Nephron progenitor cell (in vitro differentiated cells): ENCODE measurements at places on chromosomes 5 and 9.
A peak's percentile ranks its signal among the peaks of the same experiment; 100 is the strongest.

GRCh38 chr9:111920531-111920930 is 23.9 kb downstream of the UGCG start:
- H3K27me3 ChIP-seq = no peaks in the 10 kb centered on the region
- no peak for DNase-seq
- H3K36me3 ChIP-seq = peaks cover 42% of the 10 kb centered on the region
- no peak overlapping the region for H3K4me3 ChIP-seq
- peak overlapping the region; percentile 57 for H3K27ac ChIP-seq

- H3K27me3 ChIP-seq = no peaks in the 10 kb centered on the region
- no peaks in the 10 kb centered on the region for H3K36me3 ChIP-seq
- no peak overlapping the region for H3K27ac ChIP-seq
These were observed 179.3 kb downstream of the ALDH1A1 start for GRCh38 chr9:72773570-72773969.

DNA sequence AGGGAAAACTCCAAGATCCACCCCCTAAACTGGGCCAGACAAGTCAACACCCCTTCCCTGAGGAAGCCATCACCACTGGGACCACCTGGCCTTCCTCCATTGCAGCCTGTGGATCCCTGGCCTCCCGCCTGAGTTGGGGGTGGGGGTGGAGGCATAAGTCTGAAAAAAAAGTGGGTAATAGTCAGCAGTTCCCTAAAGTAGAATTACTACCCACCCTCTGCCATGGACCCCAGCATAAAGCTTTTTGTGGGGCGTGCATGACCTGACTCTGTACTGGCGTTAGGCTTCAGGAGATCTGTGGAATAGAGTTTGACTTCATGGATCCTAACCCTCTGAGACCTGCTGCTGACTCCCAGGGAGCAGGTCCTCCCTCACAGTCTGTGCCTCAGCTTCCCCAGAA is 2.0 kb upstream of the CXXC5 start:
- peaks cover 12% of the 10 kb centered on the region for H3K27me3 ChIP-seq
- DNase-seq = no peak
- H3K27ac ChIP-seq = no peak overlapping the region
- H3K4me1 ChIP-seq = peaks cover 66% of the 10 kb centered on the region
- H3K36me3 ChIP-seq = no peaks in the 10 kb centered on the region

GRCh38 chr5:94693043-94693822 is 74.8 kb downstream of the SLF1 start:
- no peak overlapping the region for H3K27ac ChIP-seq
- no peak for DNase-seq
- H3K27me3 ChIP-seq = no peaks in the 10 kb centered on the region
- H3K4me1 ChIP-seq = peaks cover 31% of the 10 kb centered on the region
- H3K36me3 ChIP-seq = no peaks in the 10 kb centered on the region

DNA sequence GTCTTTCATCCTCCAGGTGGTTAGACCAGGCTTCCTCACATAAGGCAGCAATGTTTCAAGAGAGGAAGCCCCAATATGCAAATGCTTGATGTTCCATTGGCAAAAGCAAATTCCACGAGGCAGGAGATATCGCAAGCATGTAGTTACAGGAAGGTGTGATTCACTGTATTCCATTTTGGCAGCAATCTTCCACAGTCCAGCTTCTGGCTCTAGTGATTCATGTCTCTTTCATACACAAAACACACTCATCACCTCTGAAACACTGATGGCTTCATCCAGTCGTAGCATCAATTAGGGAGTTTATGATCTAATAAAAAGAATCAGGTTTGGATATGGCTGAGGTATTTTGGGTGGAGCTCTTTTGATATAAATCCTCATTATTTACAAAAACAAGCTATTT is 552.2 kb upstream of the RIOK2 start:
- no peak overlapping the region for H3K27ac ChIP-seq
- no peak overlapping the region for H3K4me3 ChIP-seq
- peaks cover 6% of the 10 kb centered on the region for H3K27me3 ChIP-seq
- no peaks in the 10 kb centered on the region for H3K4me1 ChIP-seq

DNA sequence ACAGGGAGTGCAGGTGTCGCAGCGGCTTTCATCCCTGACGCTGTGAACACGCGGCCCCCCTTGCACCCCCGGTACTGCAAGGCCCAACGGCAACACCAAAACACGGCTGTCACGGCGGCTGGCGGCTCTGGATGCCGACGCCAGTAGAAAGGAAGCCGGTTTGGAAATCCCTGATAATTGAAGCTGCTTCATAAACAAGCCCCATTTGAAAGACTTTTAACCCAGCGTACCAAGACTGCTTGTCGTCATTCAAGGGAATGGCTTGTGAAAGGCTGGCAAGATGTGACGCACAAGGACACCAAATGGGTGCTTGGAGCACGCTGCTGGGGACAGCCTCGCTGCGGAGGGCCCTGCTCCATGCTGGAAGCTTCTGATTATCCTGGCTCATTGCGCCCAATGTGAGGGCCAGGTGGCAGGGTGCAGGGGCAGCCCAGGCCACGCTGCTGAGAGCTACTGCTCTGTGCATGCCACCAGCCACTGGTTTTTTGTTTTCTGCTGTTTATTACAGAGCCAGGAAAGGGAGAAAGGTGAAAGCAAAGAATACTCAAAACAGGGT is 63.1 kb downstream of the GTF3C4 start:
- no peak overlapping the region for H3K4me3 ChIP-seq
- no peak for DNase-seq
- peaks cover 13% of the 10 kb centered on the region for H3K27me3 ChIP-seq
- no peaks in the 10 kb centered on the region for H3K36me3 ChIP-seq

DNA sequence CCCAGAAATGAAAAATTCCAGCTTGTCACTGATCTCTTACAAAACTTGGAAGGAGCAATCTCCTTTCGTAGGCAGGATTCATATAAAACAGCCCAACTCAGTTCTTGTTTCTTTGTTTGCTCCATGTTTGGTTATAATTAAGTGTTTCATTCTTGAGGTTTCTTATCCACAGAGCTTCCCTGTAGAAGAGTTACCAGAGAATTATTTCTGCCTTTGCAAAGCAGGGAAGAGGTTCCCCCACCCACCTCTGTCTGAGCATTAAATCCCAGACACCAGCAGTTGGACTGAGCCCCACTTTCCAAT is 34.1 kb upstream of the RAI14 start:
- H3K4me1 ChIP-seq = peaks cover 12% of the 10 kb centered on the region
- H3K27ac ChIP-seq = no peak overlapping the region
- no peaks in the 10 kb centered on the region for H3K27me3 ChIP-seq
- no peak overlapping the region for H3K4me3 ChIP-seq
- DNase-seq = no peak

GRCh38 chr9:35680331-35681105 is 6.8 kb downstream of the CA9 start:
- DNase-seq = no peak
- peak overlapping the region; percentile 29 for H3K27ac ChIP-seq
- peaks cover 7% of the 10 kb centered on the region for H3K27me3 ChIP-seq
- H3K4me3 ChIP-seq = no peak overlapping the region
- peaks cover 35% of the 10 kb centered on the region for H3K36me3 ChIP-seq

DNA sequence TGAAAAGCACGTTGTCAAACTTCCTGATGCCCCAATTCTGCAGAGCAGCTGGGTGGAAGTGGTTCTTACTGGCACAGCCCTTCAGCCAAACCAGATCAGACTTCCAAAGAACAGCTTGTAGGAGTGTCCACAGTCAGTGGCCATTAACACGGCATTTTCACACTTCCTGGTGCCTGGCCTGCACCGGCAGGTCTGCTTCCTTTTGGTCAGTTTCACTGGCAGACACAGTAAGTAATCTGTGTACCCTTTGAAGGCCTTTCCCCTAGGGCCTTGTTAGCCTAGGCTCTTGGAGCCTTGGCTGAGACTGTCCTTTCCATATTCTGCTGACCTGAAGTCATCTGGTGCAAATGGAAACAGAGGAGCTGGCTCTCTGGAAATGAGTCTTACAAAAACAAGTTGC is 297.5 kb upstream of the TNC start:
- H3K27me3 ChIP-seq = peaks cover 4% of the 10 kb centered on the region
- no peak for DNase-seq
- peaks cover 13% of the 10 kb centered on the region for H3K36me3 ChIP-seq
- H3K4me3 ChIP-seq = no peak overlapping the region
- H3K27ac ChIP-seq = no peak overlapping the region
- H3K4me1 ChIP-seq = peaks cover 46% of the 10 kb centered on the region

GRCh38 chr9:114856942-114857315 is 51.1 kb upstream of the TNFSF15 start:
- H3K27me3 ChIP-seq = no peaks in the 10 kb centered on the region
- H3K27ac ChIP-seq = no peak overlapping the region

GRCh38 chr5:64971513-64971912 is 202.8 kb downstream of the CWC27 start:
- no peak for DNase-seq
- no peaks in the 10 kb centered on the region for H3K27me3 ChIP-seq
- H3K27ac ChIP-seq = no peak overlapping the region
- H3K4me1 ChIP-seq = peaks cover 4% of the 10 kb centered on the region
- H3K4me3 ChIP-seq = no peak overlapping the region

GRCh38 chr5:1445313-1445688 is at the start of gene SLC6A3:
Gene SLC6A3 (minus strand): TSS chr5:1445440. CDS start chr5:1443197, 2,243 bp downstream.
- H3K27ac ChIP-seq = no peak within 1 kb of the TSS
- peaks cover 6% of the 10 kb centered on the region for H3K4me1 ChIP-seq
- H3K36me3 ChIP-seq = no peaks in the 10 kb centered on the region
- peak; percentile 92 for DNase-seq

GRCh38 chr9:116175614-116176013 is 22.0 kb downstream of the PAPPA start:
- peaks cover 18% of the 10 kb centered on the region for H3K27me3 ChIP-seq
- H3K4me3 ChIP-seq = no peak overlapping the region
- DNase-seq = no peak
- no peaks in the 10 kb centered on the region for H3K36me3 ChIP-seq
- no peaks in the 10 kb centered on the region for H3K4me1 ChIP-seq

- no peak overlapping the region for H3K4me3 ChIP-seq
- H3K4me1 ChIP-seq = no peaks in the 10 kb centered on the region
- H3K36me3 ChIP-seq = no peaks in the 10 kb centered on the region
- DNase-seq = no peak
These were observed 209.4 kb downstream of the ADAMTSL1 start for GRCh38 chr9:18683312-18683711.

- no peaks in the 10 kb centered on the region for H3K36me3 ChIP-seq
- peaks cover 38% of the 10 kb centered on the region for H3K4me1 ChIP-seq
- H3K4me3 ChIP-seq = no peak overlapping the region
- no peak for DNase-seq
- H3K27ac ChIP-seq = no peak overlapping the region
These were observed 27.2 kb downstream of the MORN5 start for GRCh38 chr9:122186777-122187470.

- no peak overlapping the region for H3K27ac ChIP-seq
- no peak overlapping the region for H3K4me3 ChIP-seq
- no peak for DNase-seq
- H3K36me3 ChIP-seq = peaks cover 32% of the 10 kb centered on the region
These were observed 57.4 kb downstream of the PSMB7 start for GRCh38 chr9:124357721-124358361.

- H3K36me3 ChIP-seq = peaks cover 4% of the 10 kb centered on the region
- DNase-seq = peak; percentile 4
- H3K27me3 ChIP-seq = peaks cover 5% of the 10 kb centered on the region
- H3K4me1 ChIP-seq = peaks cover 26% of the 10 kb centered on the region
- H3K27ac ChIP-seq = peak overlapping the region; percentile 63
These were observed 491 bp downstream of the APC start for GRCh38 chr5:112738191-112738560.

GRCh38 chr9:137960496-137960895 is 82.9 kb downstream of the CACNA1B start:
- no peaks in the 10 kb centered on the region for H3K4me1 ChIP-seq
- no peak overlapping the region for H3K4me3 ChIP-seq
- H3K27me3 ChIP-seq = peaks cover 13% of the 10 kb centered on the region
- H3K36me3 ChIP-seq = peaks cover 5% of the 10 kb centered on the region

- no peak overlapping the region for H3K27ac ChIP-seq
- H3K27me3 ChIP-seq = no peaks in the 10 kb centered on the region
- H3K36me3 ChIP-seq = peaks cover 11% of the 10 kb centered on the region
- H3K4me1 ChIP-seq = peaks cover 18% of the 10 kb centered on the region
- DNase-seq = no peak
- no peak overlapping the region for H3K4me3 ChIP-seq
These were observed 57.0 kb downstream of the TTC39B start for GRCh38 chr9:15249981-15250380.

DNA sequence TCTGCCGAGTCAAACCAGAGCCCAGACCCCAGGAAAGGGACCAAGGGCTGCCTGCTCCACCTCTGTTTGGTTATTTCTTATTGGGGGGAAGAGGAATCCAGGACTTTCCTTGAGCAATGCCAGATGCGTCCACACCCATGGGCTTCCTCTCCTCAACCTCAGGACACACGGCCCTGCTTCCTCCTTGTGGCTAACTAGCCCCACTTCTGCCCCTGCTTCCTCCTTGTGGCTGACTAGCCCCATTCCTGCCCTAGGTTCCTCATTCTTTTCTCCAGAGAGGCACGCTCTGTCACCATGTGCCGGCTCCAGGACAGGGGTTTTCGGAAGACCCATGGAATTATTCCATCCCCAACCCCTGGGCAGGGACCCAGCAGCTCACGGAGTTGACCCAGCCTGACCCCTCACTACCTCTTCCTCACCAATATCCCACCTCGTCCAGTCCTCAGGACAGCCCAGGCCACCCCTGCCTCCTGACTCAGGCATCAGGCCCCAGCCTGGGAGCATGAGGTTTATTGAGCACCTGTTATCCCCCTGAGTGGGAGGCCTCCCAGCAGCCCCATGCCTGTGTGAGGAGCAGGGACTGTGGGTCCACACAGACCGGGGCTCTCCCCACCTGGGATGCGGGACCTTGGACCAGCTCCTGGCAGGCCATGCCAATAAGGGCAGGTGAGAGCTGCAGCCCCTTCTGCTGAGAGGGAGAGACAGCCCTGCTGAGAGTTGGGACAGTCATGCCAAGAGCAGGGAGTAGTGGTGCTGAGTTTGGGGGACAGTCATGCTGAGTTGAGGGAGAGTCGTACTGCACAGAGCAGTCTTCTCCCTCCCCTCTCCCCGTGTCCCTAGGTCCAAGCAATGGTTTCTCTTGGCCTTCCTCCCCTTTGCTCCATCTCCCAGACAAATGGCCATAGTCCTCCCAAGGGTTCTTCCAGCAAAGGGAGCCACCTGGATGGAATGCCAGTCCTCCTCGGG is 11.8 kb upstream of the FCN1 start:
- H3K36me3 ChIP-seq = no peaks in the 10 kb centered on the region
- peaks cover 32% of the 10 kb centered on the region for H3K4me1 ChIP-seq

DNA sequence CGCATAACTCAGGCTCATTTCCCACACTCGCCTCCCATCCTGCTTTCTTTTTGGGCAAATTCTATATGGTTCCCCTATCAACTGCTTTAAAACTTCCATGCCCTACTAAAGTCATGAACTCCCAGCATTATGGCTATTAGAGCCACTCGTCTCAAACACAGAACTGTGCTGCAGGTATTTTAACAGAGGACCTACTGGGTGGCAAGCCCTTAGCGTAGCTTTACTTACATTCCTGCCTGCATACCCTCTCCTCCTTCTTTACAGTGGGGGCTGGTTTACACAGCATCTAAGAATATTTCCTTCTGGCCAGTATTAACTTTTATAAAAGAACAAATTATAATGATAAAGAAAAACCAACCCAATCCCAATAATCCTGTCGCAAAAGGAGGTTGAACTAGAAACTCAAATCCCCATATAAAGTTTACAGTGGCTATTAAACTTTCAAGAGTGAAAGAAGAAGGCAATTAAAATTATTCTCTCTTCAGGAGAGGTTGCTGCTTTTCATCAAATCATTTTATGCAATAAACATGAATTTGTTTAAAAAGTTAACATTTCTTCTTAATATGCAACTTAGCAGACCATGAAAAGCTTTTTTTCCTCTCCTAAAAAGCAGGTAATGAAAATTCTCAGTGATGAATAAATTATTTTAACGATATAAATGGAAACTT is 100.6 kb downstream of the ELAVL2 start:
- DNase-seq = no peak
- H3K4me3 ChIP-seq = no peak overlapping the region
- H3K27me3 ChIP-seq = no peaks in the 10 kb centered on the region
- no peak overlapping the region for H3K27ac ChIP-seq
- H3K36me3 ChIP-seq = peaks cover 6% of the 10 kb centered on the region
- peaks cover 62% of the 10 kb centered on the region for H3K4me1 ChIP-seq
